Tibial nerve (tissue), 4 donors: ENCODE measurements at places on chromosomes 16 and 17. TPM values are rescaled to one million over a fixed set of nuclear protein-coding genes. Genes with fewer than 3 reads are reported as not detected.

GRCh38 chr17:27954548-27955495, 61.7 kb upstream of the LYRM9 start:
- no peak overlapping the region for H3K4me3 ChIP-seq
- H3K36me3 ChIP-seq, result no peaks in the 10 kb centered on the region
- H3K27me3 ChIP-seq, result no peaks in the 10 kb centered on the region
- no peak overlapping the region for H3K27ac ChIP-seq
- DNase-seq, result no peak

GRCh38 chr16:55640701-55641327, 15.0 kb upstream of the SLC6A2 start:
- H3K36me3 ChIP-seq, result no peaks in the 10 kb centered on the region
- no peaks in the 10 kb centered on the region for H3K4me1 ChIP-seq
- no peak overlapping the region for H3K27ac ChIP-seq
- H3K27me3 ChIP-seq, result no peaks in the 10 kb centered on the region
- no peak overlapping the region for H3K4me3 ChIP-seq

The TOP2A gene
- 0.21 TPM for total RNA-seq

DNA sequence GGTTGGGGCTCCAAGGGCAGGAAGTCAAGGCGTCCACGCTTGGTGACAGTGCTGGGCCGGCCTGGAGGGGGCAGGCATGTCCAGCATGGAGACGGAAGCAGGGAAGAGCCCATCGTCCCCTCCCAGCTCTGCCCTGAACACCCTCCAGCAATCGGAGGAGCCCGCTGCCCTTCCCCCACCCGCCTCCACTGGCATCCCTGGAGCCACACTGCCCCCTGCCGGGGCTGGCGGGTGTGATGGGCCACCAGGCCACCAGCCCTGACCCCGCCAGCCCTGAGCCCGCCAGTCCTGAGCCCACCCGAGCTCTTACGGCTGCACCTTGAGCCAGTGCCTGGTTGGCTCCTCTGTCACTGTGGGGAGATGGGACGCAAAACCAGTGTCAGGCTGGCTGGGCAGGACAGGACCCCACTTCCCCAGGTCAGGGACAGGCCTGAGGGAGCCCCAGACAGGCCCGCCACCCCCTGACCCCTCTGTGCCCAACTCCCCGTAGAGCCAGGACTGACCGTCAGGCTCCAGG, 4.1 kb upstream of the CDH15 start:
- DNase-seq, result peak; percentile 67
- H3K36me3 ChIP-seq, result no peaks in the 10 kb centered on the region
- H3K27me3 ChIP-seq, result no peaks in the 10 kb centered on the region
- no peak overlapping the region for H3K27ac ChIP-seq

The CARD14 gene
- total RNA-seq, result 1.2 TPM

DNA sequence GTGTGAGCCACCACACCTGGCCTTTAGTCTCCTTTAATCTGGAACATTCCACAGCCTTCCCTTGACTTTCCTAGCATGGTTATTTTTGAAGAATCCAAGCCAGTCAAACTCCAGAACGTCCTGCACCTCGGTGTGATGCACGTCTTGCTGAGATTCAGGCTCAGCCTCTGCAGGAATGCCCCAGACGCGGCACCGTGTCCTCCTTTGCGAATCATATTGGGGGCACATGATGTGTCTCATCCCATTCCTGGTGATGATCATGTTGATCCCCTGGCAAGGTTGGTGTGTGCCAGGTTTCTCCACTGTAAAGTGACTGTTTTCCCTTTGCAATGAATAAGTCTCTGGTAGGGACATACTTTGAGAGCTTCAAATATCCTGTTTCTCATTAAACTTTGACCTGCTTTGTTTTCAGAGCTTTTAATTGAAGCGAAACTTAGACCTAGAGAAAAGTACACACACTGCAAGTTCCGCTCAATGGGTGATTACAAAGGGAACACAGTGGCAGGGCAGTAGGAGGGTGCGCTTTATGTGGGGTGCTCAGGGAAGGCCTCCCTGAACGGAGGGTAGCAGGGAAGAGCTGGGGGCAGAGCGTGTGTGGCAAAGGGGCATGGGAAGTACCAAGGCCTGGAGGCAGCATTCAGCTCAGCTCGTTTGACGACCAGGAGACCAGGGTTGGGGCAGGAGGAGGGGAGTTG, 9.6 kb upstream of the ATP2C2 start:
- H3K4me1 ChIP-seq, result no peaks in the 10 kb centered on the region
- no peak for DNase-seq
- H3K36me3 ChIP-seq, result no peaks in the 10 kb centered on the region
- no peak overlapping the region for H3K4me3 ChIP-seq
- H3K27me3 ChIP-seq, result no peaks in the 10 kb centered on the region
- no peak overlapping the region for H3K27ac ChIP-seq

The KRT33B gene
- not detected for total RNA-seq

The CLDN7 gene
- total RNA-seq, result 2.0 TPM

- H3K4me3 ChIP-seq, result no peak overlapping the region
- no peaks in the 10 kb centered on the region for H3K36me3 ChIP-seq
These were observed 44.7 kb downstream of the IRF8 start for GRCh38 chr16:85943711-85944110.

- DNase-seq, result no peak
- H3K36me3 ChIP-seq, result no peaks in the 10 kb centered on the region
- no peaks in the 10 kb centered on the region for H3K27me3 ChIP-seq
- no peaks in the 10 kb centered on the region for H3K4me1 ChIP-seq
- H3K27ac ChIP-seq, result no peak overlapping the region
These were observed 1094.7 kb upstream of the CDH8 start for GRCh38 chr16:63130942-63131341.

GRCh38 chr16:82264756-82265155, 94.7 kb upstream of the MPHOSPH6 start:
- peaks cover 4% of the 10 kb centered on the region for H3K4me1 ChIP-seq
- no peaks in the 10 kb centered on the region for H3K36me3 ChIP-seq
- H3K27me3 ChIP-seq, result no peaks in the 10 kb centered on the region
- DNase-seq, result no peak
- H3K4me3 ChIP-seq, result no peak overlapping the region

DNA sequence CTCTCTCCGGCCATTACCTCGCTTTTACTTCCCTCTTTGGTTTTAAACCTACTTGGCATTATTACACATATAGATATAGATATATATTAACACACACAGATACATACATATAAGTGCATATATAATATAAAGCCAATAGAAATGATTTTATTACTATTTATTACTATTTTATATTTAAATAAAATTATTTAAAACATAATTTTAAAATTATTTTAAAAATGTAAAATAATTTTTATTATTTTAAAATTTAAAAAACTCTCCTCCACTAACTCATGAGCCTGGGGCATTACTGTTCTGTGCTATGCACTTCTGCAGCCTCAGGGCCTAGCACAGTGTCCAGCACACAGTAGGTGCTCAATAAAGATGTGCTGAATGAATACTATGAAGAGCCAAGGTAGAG, 200.9 kb downstream of the SLC39A11 start:
- H3K4me1 ChIP-seq, result no peaks in the 10 kb centered on the region
- H3K27ac ChIP-seq, result no peak overlapping the region
- no peaks in the 10 kb centered on the region for H3K27me3 ChIP-seq
- DNase-seq, result no peak
- no peak overlapping the region for H3K4me3 ChIP-seq
- H3K36me3 ChIP-seq, result peaks cover 3% of the 10 kb centered on the region

DNA sequence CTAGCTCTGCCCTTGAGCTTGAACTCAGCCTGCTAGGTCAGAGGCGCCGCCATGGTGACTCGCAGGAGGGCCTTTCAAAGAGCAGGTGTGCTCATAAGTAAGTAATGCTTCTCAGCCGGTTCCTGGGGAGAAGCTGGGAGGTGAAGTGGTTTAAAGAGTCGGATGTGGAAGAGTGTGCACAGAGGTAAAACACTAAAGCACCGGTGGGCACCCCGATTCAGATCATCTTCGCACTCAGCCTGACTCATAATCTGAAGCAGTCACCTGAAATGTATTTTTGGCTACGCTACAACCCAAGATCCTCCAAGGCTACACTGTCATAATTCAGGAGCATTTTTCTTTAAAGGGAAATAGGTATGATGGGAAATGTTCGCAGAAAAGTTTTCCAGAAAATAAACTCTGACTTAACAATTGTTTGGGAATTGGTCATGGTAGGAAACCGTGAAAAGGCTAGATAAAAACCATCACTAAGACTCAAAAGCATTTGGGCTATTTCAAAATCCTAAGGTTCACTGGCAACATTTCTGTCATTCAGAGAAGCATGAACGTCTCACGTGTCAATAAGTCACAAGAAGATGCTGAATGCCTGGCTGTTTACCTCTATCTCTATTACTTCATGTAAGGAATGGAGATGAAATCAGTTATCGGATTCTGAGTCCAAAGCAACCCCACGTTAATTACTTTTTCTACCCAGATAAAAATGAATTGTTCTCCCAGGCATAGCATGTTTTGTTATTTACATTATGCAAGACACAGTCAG, 17.8 kb downstream of the CDH8 start:
- no peaks in the 10 kb centered on the region for H3K36me3 ChIP-seq
- DNase-seq, result no peak
- no peak overlapping the region for H3K4me3 ChIP-seq

DNA sequence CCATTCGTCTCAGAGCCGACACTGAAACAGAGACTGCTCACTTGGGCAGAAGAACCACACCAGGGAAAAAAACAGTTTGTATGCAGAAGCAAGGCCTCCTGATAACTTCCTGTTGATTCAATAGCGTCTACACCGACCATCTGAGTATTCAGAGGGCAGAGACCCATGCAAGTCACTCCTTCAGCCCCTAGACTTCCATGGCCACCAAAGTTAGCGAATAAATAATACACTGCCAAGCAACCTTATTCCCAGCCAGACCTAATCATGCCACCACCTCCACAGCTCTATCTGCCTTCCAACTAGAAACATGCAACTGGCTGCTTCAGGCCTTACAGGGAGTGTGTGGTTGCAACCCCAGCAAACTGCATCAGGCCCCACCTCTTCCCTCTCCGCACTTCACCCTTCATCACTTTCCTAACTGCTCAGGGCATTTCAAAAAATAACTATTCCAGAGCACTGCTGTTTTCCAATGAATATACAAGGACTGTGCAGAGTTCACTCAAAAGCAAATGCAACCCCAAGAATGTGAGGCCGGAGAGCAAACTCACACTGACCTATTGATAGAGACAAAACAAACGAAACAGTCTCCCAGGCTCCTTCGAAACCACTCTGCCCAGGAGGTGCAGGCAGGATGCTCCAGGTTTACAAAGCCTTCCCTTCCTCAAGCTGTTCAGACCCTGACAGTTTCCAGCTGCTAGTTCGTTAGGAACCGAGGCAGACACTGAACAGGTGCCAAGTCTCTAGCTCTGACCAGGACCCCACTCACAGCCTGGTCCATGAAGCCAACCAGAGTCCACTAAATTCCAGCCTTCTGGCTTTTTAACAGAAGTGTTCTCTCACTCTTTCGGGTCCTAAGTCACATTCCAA, 3.6 kb downstream of the USP7 start:
- H3K4me1 ChIP-seq, result peaks cover 65% of the 10 kb centered on the region
- no peaks in the 10 kb centered on the region for H3K36me3 ChIP-seq
- no peak for DNase-seq
- no peaks in the 10 kb centered on the region for H3K27me3 ChIP-seq
- peak overlapping the region; percentile 21 for H3K27ac ChIP-seq

DNA sequence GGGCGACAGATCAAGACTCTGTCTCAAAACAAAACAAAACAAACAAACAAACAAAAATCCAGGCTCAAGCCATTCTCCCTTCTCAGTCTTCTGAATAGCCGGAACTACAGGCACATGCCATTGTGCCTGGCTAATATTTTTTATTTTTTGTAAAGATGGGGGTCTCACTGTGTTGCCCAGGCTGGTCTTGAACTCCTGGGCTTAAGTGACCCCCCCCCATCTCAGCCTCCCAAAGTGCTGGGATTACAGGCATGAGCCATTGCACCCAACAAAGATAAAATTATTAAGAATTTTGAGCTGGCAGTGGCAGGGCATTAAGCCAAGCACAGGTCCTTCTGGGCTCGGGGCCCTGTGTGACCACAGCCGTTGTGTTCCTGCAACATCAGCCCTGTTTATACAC, 69.9 kb upstream of the CBX4 start:
- H3K36me3 ChIP-seq, result no peaks in the 10 kb centered on the region
- DNase-seq, result no peak
- no peak overlapping the region for H3K27ac ChIP-seq

DNA sequence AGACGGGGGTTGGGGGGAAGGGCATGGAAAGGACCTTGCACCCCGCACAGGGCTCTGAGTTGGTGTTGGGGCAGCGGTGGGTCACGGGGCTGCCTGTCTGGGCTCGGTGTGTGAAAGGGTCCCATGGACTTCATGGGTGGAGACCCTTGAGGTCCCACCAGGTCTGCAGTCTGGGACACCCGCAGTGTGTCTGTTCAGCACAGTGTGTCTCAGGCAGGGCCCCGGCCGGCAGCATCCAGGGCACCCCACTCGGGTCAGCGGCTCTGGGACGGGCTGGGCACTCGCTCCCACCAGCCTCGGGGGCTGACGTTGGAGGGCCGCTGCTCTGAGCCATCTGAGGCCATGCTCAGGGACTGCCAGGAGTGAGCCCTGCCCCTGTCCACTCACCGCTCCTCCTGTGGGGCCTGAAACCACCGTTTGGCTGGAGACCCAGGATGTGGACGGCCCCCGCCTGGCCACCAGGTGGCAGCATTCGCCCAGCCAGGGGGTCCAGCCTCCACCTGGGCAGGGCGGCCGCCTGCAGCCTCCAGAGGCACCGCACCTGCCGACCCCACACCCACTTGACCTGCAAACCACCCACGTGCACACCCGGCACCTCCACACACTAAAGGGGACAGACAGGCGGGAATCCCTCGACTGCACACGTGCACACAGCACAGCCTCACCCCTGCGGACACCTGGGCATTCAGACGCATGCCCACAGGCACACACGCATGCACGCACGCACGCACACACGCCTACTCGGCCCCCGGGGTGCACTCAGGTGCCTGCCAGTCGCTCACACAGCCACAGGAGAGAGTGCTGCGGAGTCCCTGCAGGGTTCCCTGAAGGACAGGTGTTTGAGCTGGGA, 10.1 kb upstream of the ZFPM1 start:
- H3K4me1 ChIP-seq, result no peaks in the 10 kb centered on the region
- H3K4me3 ChIP-seq, result no peak overlapping the region
